ENCODE measurements at places on chromosomes 2 and 18.

DNA sequence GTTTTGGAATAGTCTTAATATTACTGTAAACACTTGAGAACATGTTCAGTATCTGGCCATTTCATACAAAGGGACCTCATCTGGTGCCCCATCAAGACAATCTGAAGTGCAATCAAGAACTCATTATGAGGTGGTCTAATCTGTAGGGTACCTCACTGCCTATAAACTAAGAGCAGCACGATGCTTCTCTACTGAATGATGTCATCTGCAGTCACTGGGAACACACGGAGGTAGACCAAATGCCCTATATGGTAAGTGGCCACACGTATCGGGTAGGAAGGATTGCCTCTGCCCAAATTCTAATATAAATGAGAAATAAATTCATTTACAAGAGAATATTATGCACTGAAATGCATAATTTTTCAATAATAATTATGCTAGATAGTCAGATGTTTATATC, 90.4 kb downstream of the SLC8A1 start:
- DNase-seq: no peak

GRCh38 chr2:217798191-217798590, 204.6 kb downstream of the TNS1 start:
- DNase-seq: no peak

DNA sequence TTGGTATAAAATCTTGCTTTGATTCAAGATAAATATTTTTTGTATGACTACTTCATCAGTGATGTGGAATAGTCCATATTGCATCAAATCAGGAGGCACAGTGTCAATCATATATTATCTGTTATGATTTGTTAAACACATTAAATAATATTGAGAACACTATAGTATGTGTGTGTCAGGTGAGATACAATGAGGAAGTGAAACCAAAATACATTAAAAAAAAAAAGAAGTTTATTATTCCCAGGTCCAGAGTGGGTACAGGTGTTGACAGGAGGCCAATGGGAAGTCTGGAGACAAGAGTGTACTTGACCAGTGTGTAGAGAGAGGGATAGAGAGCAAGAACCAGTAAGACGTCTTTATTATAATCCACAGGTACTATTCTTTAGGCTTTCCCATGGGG, 292.6 kb downstream of the FSIP2 start:
- DNase-seq: no peak

- no peak for DNase-seq
Measured at GRCh38 chr2:53460937-53461336, 306.7 kb upstream of the CHAC2 start.

DNA sequence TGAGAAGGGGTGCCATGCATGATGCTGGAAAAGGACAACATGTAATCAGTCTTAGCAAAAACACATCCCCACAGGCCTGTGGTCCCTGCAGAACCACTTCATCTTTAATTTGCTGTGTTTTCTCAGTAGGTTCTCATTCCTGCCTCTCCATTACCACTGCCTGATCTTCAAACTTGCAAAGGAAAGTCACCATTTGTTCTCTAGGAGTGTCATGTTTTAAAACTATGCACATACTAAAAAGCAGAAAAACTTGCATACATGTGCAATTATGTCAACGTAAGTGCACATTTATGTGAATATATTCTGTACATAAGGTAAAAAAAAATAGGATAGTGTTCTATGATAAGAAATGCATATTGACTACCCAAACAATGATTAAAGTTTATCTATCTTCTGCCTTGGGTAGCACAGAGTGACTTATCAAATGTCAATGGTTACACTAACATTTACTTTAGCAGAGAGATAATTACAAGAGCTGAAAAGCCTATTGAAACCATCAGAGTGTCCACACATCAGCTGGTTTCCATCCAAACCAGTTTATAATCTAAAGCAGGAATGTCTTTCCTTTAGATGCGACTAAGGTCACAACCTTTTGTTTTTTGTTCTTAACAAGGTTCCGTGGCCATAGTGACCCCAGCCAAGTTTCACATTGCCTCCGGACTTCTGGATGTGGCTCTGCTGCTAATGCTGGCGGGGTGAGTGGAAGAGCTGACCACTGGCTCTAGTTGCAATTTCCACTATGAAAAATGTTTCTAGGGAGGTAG, 58.7 kb upstream of the RMDN2 start:
- DNase-seq: no peak

DNA sequence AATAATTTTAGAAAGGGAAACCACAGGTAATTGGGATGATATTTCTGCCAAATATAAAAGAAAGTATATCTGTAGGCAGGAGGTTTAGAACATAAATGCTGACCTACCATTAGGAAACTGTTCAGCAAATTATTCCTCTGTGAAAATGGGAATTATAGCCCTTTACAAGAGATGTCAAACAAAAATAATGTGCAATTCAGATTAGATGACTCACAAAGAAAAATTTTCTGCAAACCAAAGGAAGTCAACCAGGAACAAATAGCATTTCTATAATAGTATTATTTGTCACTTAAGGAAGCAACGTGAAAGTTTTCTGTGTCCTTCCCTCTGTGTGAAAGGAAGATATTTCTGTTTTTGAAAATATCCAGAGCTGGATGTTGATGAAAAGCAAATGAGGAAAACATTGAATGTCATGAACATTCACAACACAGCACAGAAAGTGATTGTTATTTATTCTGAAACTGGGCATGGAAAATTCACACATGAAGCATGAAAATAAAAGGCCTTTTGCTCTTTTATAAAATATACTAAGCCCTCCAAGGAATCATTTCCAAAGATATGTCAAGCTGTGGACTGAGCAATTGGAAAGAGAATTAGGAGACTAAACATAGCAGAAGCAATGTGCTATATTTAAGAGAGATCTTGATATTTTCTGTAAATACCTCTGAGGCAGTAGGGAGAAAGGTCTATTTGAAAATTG, 57.9 kb upstream of the SPHKAP start:
- no peak for DNase-seq

GRCh38 chr18:23710946-23711345, 21.7 kb downstream of the LAMA3 start:
- DNase-seq: no peak

- no peak for DNase-seq
Measured at GRCh38 chr18:76188097-76188496, 306.9 kb downstream of the ZNF516 start.

GRCh38 chr2:144456680-144457079, 63.2 kb downstream of the ZEB2 start:
- DNase-seq: no peak

DNA sequence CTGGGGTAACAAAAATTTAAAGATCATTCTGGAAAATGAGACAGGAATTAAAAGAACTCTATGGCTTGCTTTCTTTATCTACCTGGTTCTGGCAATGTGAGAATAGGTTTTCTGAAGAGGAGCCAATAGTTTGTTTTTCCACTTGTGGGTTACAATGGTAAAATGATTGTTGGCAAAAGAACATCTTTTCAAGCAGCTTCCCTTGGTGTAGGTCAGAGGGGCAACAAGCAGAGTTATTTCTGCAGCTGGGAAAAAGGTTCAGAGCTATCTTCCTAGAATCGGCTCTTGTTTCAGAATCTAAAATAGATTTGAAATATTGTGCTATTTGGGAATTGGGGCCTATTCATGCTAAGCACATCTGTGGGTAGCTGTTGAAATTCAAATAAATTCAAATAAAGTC, 11.5 kb upstream of the TSPYL6 start:
- no peak for DNase-seq

GRCh38 chr2:105329561-105330495, at the start of gene TGFBRAP1:
TGFBRAP1 (minus strand) TSS chr2:105329735; CDS start chr2:105308301, 21,434 bp downstream.
- no peak for DNase-seq

- DNase-seq: no peak
Measured at GRCh38 chr18:27276886-27277285, 91.8 kb upstream of the CHST9 start.

GRCh38 chr2:238570926-238571325, 144.2 kb downstream of the ASB1 start:
- DNase-seq: no peak

- DNase-seq: no peak
Measured at GRCh38 chr2:67186871-67187270, 210.3 kb upstream of the ETAA1 start.
